ENCODE measurements at places on chromosomes 11 and 22.

DNA sequence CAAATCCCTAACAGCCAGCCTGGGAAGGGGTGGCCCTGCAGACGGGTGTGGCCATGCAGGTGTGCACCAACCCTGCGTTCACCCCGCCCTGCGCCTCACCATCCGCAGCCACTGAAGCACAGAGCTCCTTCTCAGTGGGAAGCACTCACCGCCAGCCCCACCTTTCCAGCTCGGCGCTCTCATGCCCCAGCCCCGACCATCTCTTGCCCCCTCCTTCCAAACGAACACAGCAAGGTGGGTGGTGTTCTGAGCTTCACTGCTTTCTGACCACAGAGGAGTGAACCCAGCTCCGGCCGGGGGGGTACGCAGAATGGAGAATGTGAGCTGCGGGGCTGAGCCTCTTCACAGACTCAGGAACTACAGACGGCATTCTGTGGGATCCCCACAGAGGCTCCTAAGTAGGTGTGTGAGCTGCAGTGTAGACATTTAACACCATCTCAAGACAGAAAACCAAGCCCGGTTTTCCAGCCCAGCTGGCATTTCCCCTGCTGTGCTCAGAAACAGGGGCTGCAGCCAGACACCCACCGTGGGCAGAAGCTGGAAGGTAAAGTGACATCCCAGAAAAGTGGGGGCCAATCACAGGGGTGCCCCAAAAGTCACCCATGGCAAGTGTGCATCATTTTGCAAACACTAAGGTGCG lies 88.4 kb upstream of the RTL6 start:
- DNase-seq: no peak

DNA sequence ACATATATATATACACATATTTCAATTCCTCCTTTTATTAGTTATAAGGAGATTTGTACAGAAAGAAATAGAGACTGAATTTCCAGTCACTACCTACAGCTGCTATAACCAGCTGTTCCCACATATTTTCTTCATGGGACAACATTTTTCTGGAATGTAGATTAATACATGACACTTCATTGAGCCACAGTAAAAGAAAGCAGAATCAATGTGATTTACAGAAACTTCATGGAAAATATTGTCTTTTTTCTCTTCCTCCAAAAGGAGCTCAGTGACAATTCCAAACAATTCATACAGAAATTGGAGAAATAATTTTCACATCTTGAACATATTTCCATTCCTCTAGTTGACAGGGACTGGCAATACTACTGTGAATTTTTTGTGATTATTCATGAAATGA lies 249.2 kb downstream of the DLG2 start:
- DNase-seq: no peak

DNA sequence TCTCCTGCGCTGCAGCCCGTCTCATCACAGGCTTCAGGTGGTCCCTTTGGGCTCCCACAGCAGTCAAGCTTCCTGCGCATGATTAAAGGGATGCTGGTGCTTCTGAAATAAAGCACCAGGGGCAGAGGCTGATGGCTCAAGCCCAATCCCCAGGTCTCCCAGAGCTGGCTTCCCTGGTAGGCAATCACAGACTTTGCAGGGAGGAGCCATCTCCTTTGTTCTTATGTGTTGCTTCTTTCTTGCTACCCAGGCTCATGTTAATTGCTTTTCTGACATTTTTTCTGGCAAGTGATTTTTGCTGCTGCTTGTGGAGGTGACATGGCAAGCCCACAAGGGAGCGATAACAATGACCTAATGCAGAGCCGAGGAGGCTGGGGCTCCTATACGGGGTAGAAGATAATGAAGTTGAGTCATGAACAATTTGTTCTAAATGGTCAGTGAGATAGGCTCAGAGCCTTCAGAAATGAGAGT lies 25.2 kb upstream of the PLET1 start:
- DNase-seq: no peak

DNA sequence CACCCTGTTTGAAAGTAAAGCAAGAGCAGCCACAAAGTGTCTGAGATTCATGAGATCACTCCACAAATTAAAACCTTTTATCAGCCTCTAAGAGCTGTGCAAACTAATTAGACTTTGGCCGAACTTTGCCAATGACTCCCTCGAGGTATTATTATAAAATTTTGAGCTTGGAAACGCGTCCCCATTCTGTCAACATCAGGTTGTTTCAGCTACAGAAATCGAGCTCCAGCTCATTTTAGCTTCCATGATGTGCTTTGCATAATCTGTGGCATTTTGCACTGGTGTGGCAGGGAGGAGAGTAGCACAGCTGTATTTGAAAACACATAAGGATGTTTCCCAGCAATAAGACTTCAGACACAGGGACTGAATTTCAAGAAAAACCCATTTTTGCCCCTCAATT lies 872.2 kb downstream of the NTM start:
- DNase-seq: peak; percentile 50

GRCh38 chr22:40635940-40636379 lies 559 bp downstream of the MRTFA start:
- no peak for DNase-seq

DNA sequence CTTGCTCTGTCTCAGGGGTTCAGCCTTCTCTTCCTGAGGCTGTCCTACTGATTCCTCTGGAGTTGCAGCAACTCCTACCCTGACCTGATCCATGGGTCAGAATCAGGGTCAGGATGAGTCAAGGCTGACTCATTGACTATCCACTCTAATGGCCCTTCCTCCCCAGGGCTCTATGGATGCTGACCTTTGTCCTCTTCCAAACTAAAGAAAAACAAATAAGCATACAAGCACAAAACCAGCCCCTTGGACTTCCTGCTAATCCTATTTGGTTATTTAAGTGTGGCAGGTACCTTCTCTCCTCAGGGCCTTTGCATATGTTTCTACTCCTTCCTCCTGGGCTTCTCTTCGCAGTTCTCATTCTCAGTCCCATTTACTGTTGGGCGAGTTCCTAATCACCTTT lies 204.5 kb upstream of the NAV2 start:
- no peak for DNase-seq

- no peak for DNase-seq
These were observed 33.0 kb downstream of the VSIG10L2 start for GRCh38 chr11:125978778-125979407.

DNA sequence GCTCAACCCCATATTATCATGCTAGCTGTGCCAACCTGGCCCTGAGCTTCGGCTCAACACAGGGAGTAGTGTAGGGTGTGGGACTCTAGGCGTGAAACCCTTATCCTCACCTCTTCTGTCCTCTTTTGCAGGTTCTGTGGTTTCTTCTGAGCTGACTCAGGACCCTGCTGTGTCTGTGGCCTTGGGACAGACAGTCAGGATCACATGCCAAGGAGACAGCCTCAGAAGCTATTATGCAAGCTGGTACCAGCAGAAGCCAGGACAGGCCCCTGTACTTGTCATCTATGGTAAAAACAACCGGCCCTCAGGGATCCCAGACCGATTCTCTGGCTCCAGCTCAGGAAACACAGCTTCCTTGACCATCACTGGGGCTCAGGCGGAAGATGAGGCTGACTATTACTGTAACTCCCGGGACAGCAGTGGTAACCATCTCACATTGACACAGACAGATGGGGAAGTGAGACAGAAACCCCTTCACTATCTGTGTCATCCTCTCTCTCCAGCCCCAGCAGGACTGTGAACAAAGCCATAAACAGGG lies 76.4 kb downstream of the GGTLC2 start:
- no peak for DNase-seq

DNA sequence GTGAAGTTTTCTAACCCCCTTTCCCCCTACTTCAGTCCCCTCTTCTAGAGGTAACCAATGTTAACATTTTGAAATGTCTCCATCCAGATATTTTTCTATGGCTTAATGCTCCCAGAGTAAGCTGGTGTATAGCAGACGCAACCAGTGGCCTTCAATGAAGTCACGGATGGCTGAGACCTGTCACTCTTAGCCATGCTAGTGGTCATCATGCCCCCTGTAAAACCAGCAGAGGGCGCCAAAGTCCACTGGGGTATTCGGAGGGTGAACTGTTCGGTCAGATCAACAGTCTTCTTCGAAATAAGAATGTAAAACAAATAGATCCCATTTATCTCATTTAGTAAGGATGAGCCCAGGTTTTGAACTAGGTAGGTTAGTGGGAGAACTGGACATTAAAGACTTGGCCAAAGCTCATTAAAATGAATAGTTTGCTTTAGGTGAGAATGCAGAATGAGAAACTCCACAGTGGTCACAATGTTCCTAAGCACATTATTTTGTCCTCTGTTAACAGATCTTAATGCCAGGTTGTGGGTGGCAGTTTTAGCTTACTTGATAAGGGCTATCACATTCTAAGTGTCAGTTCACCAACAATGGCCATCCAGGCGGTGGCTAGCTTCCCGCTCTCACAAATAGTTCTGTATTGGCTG lies 8.6 kb upstream of the MMP8 start:
- peak; percentile 35 for DNase-seq

DNA sequence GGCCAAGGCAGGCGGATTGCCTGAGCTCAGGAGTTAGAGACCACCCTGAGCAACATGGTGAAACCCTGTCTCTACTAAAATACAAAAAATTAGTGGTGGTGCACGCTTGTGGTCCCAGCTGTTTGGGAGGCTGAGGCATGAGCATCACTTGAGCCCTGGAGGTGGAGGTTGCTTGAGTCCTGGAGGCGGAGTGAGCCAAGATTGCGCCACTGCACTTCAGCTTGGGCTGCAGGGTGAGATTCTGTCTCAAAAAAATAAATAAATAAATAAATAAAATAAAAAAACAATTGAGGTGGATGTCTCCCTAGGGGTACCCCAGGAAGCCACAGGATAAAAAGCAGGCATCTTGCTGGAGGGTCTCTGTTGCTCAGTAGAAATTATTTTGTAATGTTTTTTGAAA lies 14.1 kb downstream of the PTPRJ start:
- DNase-seq: no peak

DNA sequence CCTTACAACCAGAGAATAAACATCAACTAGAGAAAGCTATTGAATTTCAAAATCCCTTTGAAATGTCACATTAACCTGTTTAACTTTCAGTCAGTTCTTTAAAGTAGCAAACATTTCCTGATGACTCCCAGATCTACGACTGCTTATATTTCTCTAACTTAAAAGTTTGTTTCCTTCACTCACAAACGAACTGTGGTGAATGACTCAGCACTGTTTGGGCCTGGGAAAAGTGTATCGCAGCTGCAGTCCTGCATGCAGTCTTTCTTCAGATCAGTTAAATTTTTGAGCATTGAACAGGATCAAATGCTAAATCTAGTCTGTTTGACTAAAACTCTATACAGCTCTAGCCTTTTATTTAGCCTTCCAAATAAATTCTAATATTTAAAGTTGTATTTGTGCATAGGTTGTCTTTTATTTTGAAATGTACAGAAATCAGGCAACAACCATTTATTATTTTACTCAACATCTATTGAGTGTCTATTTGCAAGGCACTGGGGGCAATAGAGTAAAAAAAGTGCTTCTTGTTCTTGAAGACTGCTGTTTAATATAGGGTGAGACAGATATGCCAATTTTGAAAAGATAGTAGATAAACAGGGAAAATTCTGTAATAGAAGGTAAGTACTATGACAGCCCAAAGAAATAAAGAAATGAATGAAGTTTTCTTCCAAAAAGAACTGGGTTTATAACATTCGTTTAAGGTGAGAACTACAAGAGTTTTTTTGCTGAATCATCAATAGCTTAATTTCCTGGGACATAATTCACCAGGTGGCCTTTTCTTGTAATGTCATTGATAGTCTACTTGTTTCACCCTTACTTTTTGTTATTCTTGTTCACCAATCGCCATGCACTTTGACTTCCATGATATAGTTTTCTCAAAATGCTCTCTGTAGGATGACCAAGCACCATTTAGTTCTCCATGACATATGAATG lies 235.4 kb downstream of the METTL15 start:
- DNase-seq: no peak

- DNase-seq: no peak
These were observed 108.2 kb downstream of the PAX6 start for GRCh38 chr11:31702966-31703365.

GRCh38 chr11:72368339-72368738 lies 66.0 kb downstream of the CLPB start:
- no peak for DNase-seq

GRCh38 chr11:69390561-69390960 lies 90.9 kb upstream of the LINC01488 start:
- DNase-seq: no peak

- DNase-seq: no peak
These were observed 40.1 kb downstream of the BID start for GRCh38 chr22:17734187-17734586.

DNA sequence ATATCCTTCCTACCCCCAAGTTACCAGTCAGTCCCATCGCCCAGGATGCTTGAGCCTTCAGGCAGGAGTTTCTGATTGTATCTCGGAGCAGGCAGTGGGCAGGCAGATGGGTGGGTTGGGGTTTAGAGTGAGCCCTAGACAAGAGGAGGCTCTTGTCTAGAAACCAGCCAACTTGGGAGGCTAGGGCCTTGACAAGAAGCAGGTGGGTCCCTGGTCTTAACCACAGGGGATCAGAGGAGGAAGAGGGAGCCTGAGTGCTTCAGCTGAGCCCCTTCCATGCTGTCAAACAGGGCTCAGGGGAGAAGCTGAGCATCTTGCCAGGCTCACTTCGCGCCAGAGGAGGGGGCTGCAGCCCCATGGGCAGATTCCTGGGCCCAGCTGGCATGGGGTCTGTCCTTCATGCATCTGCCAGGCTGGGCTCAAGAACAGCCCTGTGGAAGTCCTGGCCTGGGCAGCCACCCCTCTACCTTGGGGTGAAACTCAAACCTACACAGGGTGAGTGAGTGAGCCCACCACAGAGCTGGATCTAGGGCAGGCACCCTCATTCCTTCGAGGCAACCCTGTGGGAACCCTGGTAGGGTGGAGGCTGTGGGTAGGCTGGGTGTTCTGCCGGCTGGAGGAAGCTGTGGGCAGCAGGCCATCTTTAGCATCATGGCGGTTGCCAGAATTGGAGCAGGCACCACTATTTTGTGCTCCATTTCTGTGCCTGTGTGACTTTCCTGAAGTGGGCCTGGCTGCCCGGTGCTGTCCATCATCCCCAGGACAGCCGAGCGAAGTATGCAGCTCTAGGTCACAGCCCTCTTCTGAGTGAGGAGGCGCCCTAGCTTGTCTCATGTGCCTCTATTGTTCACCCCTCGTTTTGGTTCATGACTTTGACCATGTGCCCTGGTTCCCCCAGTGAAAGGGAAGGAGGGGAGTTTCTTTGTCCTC lies 108.1 kb downstream of the MORC2 start:
- DNase-seq: no peak

DNA sequence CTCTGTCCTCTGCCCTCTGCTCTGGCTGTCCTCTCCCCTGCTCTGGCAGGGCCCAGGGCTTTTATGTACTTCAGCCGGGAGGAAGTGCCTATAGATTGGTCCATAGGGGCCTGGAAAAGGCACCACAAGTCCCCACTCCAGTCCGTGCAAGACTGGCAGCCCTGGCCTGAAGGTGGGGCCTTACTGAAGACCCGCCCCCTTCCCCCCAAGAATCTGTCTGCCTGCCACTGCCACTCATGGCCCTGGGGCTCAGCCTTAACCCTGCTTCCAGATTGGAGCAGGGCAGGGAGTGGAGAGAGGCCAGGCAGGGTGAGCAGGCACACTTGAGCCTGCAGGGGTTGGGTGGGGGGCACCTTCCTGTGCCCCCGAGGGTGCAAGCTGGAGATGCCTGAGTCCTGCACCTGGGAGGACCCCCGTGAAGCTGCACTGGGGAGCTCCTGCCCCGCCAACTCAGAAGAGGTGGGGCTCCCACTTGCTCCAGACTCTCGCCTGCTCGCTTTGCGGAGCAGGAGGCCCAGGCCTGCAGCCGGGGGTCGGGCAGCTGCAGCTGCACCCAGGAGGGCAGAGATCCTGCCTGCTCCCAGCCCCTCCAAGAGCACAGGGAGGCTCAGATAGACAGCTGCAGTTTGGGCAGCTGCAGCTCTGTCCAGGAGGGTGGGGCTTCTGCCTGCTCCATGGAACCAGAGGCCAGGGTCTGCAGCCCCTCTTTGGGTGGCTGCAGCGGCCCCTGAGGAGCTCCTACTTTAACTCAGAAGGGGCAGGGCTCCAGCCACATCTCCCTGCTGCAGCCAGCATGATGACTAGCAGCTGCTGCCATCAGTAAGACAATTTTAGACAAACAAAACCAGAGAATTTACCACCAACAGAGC lies 51.0 kb upstream of the SC5D start:
- no peak for DNase-seq
